Activated CD8-positive, alpha-beta T cell treated with anti-CD3 and anti-CD28 coated beads for 36 hours (primary cell): ENCODE measurements at places on chromosomes 6 and 20.
A peak's percentile ranks its signal among the peaks of the same experiment; 100 is the strongest.

GRCh38 chr6:150144294-150144868, 1.5 kb downstream of the PPP1R14C start:
- no peak for DNase-seq

DNA sequence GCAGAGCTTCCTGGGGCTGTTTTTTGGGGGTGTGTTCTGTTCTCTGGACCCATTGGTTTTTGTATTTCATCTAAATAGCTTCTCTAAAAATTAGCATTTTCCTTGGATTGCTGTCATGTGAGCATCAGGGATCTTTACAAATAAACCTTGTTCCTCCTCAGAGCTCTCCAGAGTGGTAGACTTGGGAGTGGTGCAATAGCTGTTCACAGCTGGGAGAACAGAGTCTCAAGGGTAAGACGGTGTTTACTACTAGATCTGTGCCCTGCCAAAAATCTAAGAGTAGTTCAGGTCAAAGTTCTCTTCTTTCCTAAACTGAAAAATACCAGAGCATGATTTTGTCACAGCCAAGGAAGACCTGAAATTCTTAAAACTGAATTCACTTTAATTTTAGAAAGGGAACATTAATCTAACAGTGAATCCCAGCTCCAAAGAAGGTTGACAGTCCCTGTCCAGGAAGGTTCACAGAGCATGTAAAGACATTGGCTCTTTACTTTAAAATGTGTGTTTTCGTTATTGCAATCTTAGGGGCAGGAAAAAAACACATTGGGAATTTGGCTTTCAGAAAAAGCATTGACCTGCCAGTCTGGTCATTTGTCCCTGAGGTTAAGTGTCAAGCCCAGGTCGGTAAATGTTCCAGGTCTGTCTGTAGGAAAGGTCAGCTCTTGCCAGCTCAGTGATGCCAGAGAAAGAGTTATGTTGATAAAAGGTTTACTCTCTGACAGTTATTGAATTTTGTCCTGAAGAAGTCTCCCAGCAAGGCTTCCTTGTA, 43.3 kb downstream of the VAPB start:
- no peak for DNase-seq

DNA sequence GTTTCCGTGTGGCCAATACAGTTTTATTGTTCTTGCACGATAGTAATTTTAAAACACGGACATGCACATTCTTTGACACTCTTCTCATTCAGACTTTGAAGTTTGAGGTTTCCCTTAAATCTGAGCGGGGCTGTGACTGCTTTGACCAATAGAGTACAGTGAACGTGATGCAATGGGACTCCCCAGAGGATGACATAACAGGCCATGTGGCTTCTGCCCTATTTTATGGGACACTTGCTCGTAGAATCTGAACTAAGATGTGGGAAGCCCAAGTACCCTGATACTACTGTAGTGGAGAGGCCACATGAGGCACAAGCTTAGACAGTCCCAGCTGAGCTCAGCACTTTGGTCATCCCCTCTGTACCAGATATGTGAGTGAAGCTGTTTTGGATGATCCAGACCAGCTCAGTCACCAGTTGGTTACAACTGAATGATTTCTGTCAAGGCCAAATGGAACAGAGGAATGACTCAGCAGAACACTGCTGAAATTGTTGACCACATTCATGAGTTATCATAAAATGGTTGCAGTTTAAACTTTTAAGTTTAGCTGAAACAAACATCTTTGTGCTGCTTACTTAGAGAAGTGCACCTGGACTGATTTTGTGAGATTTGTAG, 279.4 kb downstream of the RFPL4B start:
- DNase-seq = no peak

DNA sequence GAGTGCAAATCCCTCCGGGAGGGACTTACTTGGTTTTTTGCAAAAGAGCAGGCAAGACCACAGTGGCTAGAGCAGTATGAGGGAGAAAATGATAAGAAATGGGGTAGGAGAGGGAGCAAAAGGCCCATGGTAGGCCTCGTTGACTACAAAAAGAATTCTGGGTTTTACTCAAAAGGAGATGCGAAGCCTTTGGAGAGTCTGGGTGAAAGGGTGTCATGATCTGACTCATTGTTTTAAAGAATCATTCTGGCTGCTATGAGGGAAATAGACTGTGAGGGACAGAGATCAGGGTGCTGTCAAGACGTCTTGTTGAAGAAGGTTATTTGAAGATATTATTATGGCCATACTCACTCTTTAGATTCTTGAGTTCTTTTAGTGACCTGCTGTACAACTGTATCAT, 13.0 kb downstream of the TBC1D32 start:
- DNase-seq = no peak

DNA sequence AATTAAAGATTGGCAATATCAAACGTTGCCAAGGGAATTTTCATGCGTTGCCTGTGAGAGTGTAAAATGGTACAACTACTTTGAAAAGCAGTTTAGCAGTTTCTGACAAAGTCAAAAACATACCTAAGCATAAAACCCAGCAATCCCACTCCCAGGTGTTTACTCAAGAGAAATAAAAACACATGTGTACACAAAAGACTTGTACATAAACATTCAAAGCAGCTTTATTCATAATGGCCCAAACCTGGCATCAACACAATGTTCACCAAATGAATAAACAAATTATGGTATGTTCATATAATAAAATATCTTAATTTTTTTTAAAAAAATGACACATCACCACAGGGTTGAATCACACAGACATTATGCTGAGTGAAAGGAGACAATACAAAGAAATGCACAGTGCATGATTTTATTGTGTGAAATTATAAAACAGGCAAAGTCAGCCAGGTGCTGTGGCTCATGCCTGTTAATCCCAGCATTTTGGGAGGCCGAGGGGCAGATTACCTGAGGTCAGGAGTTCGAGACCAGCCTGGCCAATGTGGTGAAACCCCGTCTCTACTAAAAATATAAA, 240.4 kb upstream of the MARCKS start:
- DNase-seq = no peak

DNA sequence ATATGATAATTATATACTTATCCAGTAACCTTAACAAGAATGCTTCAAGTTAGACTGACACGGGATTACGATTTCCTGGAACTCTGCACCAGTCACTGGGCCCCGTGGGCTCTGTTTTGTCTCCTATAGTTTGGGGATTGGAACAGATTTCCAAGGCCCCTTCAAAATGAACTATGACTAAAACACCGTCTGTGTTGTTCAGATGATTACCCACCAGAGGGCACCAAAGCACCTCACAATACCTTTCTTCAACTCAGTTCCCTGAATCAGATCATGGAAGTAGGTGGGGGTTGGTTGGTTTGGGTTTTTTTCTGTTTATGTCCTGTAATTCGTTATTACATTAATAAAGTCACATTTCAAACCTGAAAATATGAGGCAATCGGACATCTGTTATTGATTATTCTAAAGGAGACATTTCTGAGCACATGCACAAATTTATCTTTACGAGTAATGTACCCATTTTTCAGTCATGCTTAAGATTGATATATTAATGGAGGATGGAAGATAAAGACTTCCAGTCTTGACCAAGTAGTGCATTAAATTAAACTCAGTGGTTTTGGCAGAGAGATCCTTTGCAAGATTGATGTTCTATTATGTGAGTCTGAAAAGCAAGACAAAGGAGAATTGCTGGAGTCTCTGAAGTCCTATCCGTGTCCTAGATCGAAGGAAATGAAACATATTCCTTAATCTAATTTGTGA, 112.0 kb upstream of the COL21A1 start:
- DNase-seq = peak; percentile 73

GRCh38 chr20:44014807-44015732, 100.4 kb downstream of the TOX2 start:
- DNase-seq = no peak

DNA sequence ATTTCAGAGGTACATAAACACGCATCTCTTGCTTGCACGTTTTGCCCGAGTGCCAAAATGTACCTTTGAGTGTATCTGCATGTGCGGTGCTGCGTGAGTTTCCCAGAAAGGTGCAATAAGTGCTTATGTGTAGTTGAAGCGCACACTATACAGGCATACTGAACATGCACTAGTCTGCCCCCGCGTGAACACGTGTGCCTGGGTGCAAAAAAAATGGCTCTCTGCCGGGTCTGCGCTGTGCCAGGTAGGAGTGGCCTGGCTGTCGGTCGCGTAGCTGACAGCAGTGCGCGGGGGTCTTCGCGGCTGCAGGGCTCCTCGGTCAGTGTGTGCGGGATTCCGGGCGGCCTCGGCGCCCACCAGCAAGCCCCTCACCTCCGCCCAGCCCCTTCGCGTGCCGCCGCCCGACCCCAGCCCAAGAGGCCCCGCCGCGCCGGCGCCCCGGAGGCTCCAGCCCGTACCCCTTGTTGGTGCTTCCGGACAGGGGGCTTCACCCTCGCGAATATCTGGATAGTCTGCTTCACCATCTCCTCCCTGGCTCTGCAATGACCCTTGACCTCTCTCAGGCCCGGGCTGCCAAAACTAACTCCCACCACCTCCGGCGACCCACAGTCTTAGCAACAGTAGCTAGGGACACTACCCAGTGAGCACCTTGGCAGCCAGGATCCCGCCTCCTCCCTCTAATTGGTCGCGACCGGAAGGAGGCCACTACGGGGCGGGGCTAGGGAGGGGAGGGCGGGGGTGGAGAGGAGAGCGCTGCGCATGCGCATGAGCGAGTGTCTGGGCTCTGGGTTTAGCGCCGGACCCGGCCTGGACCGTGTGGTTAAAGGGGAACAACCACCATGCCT, at the start of gene KIF6:
KIF6 (minus strand) TSS at position 622 of the 845 bp plus-strand sequence; CDS start at position 524, 98 bp downstream.
- peak; percentile 87 for DNase-seq

- no peak for DNase-seq
Observed at GRCh38 chr6:157732007-157732406, 91.0 kb upstream of the SNX9 start.

GRCh38 chr20:35368666-35369423, 42.9 kb downstream of the UQCC1 start:
- no peak for DNase-seq

GRCh38 chr6:136525586-136526195, 24.5 kb downstream of the MAP7 start:
- no peak for DNase-seq

- peak; percentile 80 for DNase-seq
Observed at GRCh38 chr20:51624157-51624731, 81.7 kb upstream of the NFATC2 start.

DNA sequence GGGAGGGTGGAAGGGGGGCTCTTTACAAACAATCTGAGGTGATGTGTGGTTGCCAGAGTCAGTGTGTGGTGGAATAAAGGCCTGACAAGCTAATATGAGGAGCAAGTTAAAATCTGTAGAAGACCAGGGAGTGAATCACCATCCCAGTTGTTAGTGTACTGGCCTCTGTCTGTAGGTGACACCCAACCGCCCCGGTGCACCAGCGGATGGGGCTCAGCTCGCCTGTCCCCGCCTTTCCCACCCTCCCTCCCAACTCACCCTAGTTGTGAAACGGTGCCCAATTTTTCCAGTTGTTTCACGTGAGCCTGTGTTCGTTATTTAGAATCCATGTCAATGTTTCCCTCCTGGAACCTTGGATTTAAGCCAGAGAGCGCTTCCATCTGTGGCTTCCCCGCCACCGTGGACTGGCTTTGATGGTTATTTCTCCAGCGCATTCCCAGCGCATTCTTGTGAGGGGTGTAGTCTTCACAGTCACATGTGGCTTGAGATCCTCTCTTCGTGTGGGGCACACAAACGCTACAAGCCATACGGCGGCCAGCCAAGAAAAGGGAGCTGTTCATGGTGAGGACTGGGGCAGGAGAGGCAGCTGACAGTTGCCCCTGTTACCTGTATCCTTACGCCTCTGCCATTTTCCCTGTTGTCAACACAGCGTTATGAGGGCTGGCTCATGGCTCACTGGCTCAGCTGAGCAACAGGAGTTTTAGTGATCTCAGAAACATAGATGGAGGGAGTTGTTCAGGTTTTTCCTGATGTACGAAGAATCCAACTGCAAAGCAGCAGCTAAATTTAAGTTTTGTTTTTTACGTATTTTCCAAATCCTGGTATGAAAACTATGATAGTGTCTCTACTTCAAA, 137.6 kb downstream of the ZDHHC14 start:
- DNase-seq = no peak

- no peak for DNase-seq
Observed at GRCh38 chr6:47483853-47484546, 6.4 kb downstream of the CD2AP start.

- no peak for DNase-seq
Observed at GRCh38 chr6:163589387-163589786, 174.9 kb downstream of the QKI start.

- DNase-seq = no peak
Observed at GRCh38 chr6:43962458-43962857, 164.8 kb downstream of the MRPL14 start.

DNA sequence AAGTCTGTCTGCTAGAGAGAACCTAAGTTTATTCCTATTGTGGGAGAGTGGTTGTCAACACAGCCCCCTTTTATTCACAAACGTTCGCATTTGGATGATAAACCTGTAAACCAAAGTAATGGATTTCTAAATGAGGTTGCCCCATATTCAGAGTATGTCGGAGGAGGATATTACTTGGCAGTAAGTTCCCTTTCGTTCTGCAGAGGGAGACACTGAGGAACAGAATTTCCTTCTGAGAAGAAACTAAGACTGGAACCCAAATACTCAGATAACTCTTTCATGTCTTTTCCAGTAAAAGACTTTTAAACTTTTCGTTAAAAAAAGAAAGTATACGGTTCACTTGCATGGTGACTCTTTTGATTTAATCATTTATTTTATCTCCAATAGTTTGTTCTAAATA, 754.6 kb upstream of the MMS22L start:
- no peak for DNase-seq

GRCh38 chr6:21193790-21194475, 399.6 kb upstream of the SOX4 start:
- DNase-seq = no peak

GRCh38 chr6:18447552-18447951, 60.4 kb downstream of the RNF144B start:
- no peak for DNase-seq

- no peak for DNase-seq
Observed at GRCh38 chr6:98056955-98057354, 773.9 kb upstream of the MMS22L start.

- no peak for DNase-seq
Observed at GRCh38 chr6:107968081-107968480, 10.1 kb upstream of the SEC63 start.

- no peak for DNase-seq
Observed at GRCh38 chr6:10419749-10420545, 5.1 kb upstream of the TFAP2A start.

- DNase-seq = no peak
Observed at GRCh38 chr6:167538746-167539145, 213.9 kb downstream of the TTLL2 start.

DNA sequence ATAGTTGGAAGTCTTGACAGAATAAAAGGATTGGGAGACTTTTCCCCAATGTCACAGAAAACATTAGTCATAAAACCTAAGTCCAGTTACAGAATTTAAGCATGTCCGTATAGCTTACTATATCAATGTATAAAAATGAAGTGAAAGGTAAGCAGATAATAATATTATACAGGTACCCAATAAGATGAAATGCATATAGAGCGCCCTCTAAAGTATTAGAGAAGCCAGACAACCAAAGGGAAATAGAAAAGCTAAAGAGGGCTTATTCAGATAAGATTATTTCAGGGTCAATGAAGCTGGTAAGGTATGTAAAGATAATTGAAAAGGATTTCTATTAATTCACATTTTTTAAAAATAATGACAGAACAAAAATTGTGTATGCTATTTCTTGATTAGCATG, 947.7 kb upstream of the MAP3K7 start:
- no peak for DNase-seq

GRCh38 chr20:56928007-56928406, 298.9 kb downstream of the TFAP2C start:
- no peak for DNase-seq

GRCh38 chr6:105952772-105953690, 133.1 kb upstream of the PRDM1 start:
- DNase-seq = no peak

- DNase-seq = peak; percentile 85
Observed at GRCh38 chr20:51639206-51639832, 96.8 kb upstream of the NFATC2 start.
